ENCODE measurements at places on chromosomes 2 and 18. TPM values are rescaled to one million over a fixed set of nuclear protein-coding genes. Genes with fewer than 3 reads are reported as not detected.

- no peak for DNase-seq
Measured at GRCh38 chr2:125564471-125564870, 1091.5 kb upstream of the GYPC start.

DNA sequence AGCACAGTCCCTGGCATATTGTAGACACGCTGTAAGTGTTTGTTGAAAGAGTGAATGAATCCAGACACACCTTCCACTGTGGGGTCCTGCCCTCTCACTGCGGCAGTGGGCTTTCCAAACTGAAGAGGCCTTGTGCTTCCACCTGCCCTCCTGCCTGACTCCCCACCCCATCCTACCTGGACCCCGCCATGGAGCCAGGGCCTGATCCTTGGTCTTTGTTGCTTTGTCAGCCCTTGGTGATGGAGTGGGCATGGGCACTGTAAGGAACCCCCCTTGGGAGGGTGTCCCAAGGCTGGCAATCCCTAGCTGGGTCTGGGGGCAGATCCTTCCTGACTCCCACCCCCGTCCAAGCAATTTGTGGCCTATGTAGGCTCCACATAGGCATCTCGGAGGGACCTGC, 33.1 kb downstream of the KLHL29 start:
- no peak for DNase-seq

DNA sequence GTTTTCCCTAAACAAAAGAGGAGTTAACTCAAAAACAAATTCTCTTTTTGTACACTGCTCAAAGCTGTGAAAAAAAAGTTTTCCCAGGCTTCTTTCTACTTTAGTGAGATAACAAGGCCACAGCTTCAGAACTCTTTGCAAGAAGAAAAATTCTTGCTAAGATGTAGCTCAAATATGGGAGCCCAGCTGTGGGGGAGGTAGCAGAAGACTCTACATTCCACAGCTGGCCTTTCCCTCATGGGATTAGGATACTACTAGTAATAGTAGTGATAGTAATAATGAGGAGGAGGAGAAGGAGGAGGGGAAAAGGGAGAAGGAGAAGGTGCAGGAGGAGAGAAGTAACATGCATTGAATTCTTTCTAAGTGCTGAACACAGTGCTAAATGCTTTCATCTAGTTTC, 19.2 kb upstream of the CERS6 start:
- DNase-seq, result no peak

DNA sequence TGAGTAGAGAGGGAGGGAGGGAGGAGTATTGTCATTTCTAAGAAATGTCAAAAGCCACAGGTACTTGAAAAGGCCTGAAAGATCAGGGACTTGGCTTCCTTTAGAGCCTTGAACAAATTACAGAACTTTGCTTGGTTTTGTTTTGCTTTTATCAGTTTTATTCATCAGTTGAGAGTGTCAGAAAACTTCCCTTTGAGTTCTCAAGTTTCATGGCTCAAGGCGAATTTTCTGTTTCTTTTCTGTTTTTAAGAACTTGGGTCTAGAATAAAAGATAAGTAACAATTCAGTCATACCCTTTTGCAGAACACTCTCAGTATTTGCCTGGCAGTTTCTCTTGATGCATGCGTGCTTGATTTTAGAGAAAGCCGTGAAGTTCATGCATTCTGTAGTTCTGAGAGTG, 531.9 kb downstream of the PARD3B start:
- DNase-seq, result no peak

- DNase-seq, result no peak
Measured at GRCh38 chr18:75297731-75298130, 87.1 kb downstream of the TSHZ1 start.

- DNase-seq, result no peak
Measured at GRCh38 chr2:66515743-66516142, 80.8 kb downstream of the MEIS1 start.

DNA sequence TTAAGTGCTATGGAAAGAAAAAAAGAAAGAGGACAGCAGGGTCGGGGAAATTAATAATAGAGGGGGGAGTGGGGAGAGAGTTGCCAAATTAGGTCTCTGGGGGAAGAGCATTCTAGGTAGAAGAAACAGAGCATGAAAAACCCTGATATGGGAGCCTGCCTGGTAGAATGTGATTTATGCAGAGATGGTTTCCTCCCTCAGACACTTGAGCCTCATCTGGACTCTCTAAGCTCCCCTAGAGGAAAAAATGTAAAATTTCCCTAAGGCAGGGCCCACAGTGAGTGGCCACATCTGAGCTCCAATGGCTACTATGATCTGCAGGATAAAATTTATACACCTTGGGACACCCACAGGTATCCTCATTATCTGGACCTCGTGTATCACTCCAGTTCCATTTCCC, 20.6 kb upstream of the EPAS1 start:
- DNase-seq, result no peak

GRCh38 chr2:150482111-150482510, 5.4 kb downstream of the RND3 start:
- DNase-seq, result no peak

Gene IL1RL2
- polyA plus RNA-seq, result 1.7 TPM

Gene RIT2
- polyA plus RNA-seq, result not detected

Gene HMSD
- polyA plus RNA-seq, result 1.2 TPM

Gene ABCG8
- polyA plus RNA-seq, result 0.48 TPM

Gene GKN1
- polyA plus RNA-seq, result not detected

Gene TNFRSF11A
- 2.5 TPM for polyA plus RNA-seq

Gene ZNF142
- polyA plus RNA-seq, result 22.3 TPM

Gene GDF7
- polyA plus RNA-seq, result 0.23 TPM

Gene GALNT3
- 15.6 TPM for polyA plus RNA-seq
